ENCODE measurements at places on chromosomes 2 and 18.

DNA sequence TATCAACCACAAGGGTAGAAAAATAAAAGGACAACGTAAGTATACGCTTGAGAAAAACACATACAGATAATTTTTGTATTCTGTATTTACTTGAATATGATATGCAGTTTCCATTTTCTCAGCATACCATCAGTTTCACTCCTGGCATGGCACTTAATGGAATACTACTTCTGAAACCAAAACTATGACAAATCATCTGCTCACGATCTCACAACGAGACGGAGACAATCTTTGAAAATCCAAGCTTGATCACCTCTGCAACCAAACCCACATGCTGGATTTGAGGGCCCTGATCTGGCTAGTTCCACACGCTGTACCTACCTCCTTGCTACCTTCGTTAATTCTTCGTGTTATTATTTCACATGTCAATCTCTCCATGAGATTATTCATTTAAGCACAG, 387.6 kb downstream of the NBAS start:
- DNase-seq = no peak

DNA sequence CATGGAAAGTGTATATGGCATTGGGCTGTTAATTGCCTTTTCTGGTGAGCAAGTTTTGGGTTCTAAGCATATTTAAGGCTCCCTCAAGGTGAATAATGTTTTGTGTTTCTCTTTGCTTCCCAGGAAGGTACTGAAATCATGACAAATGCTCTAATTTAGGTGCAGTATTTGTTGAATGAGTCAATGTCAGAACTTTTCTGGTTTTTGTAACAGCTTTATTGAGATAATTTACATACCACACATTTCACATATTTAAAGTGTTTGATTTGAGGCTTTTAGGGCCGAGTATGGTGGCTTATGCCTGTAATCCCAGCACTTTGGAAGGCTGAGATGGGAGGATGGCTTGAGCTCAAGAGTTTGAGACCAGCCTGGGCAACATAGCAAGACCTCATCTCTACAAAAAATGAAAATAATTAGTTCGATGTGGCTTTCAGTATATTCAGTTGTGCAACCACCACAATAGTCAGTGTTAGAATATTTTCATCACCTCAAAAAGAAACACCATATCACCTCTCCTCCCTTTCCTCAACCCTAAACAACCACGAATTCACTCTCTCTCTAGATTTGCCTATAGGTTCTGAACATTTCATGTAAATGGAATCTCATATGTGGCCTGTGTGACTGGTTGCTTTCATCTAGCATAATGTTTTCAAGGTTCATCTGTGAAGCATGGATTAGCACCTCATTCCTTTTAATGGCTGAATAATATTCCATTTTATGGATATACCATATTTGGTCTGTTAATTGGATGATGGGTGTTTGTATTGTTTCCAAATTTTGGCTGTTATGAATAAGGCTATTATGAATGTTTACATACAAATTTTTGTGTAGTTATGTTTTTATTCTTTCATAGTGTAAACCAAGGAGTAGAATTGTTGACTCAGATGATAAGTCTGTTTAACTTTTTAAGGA, 54.9 kb downstream of the MGAT5 start:
- DNase-seq = no peak

DNA sequence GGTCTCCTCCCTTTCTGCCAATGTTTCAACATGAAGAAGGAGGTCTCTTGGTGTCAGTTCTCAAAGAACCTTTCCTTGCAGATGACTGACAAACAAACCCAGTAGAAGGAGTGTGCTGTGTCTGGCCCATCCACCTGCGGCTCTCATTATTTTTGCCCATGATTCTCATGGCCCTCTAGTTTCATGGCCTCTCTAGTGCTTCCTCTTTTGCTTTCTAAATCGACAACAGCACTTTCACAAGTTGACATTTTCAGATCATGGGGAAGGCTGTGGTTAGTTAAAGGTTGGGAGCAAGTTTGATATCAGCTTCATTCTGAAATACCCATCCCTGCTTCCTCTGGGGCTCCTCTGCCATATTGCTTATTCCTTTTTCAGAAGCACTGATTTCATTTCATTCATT, 805.2 kb downstream of the SLC4A3 start:
- no peak for DNase-seq

DNA sequence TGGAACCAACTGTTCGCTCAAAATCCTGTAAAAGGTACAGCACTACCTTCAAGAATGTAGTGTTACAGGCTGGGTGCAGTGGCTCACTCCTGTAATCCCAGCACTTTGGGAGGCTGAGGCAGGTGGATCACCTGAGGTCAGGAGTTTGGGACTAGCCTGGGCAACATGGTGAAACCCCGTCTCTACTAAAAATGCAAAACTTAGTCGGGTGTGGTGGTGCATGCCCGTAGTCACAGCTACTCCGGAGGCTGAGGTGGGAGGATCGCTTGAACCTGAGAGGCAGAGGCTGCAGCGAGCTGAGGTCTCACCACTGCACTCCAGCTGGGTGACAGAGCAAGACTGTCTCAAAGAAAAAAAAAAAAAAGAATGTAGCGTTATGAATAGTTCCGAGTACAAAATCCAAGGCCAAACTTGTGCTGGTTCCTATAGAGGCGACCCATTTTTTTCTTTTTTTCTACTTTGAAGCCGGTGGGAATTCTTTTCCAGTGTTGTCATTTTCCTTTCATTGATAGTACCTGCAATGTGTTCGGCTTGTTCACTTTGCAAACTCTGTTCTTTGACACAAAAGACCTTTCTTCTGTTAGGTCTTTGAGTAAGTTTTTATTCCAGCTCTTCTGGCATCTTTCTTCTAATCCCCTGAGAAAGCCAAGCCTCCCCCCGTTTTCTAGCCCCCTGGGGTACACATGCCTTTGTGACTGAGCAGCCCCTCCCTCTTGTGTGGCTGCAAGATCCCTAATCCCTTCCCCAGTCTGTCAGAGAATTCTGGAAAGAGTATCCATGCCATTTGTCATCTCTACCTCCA, 25.1 kb downstream of the INPP5D start:
- no peak for DNase-seq

DNA sequence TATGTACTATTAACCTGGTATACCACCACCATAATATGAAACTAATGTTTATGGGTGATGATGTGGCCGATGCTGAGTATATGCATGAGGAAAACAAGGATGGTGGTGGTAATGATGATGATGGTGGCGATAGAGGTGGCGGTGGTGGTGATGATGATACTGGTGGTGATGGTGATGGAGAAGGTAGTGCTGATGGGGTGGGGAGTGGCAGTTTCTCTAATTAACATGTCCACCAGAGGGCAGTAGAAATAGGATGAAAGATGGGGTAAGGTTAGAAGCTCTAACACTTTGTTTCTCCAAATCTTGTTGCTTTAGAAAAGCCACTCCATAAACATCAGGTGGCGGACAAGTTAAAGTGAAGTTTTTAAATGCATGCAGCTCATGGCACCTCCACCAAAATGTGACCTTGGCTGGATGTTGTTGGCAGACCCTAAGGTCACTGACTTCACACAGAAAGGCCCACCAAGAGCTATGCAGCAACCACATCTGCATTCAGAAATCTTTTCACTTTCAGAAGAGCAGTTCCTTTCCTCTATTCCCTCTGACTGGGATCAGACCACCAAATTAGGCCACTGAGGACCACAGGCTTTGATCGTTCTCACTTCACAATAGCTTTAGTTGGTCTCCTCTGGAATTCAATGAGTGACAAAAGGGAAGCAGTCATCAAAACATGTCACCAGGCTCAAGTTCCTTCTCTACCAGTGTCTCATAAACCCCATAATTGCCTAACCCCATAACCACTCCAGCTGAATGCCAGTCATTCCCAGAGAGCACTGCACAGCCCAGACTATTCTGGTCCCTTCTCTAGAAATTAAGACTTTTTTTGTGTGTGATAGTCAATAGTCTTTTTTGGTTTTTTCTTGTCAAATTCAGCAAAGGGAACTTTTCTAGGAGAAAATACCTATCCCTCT, 7.5 kb upstream of the BCL11A start:
- no peak for DNase-seq

GRCh38 chr2:3778851-3779495, 75.6 kb downstream of the DCDC2C start:
- no peak for DNase-seq

DNA sequence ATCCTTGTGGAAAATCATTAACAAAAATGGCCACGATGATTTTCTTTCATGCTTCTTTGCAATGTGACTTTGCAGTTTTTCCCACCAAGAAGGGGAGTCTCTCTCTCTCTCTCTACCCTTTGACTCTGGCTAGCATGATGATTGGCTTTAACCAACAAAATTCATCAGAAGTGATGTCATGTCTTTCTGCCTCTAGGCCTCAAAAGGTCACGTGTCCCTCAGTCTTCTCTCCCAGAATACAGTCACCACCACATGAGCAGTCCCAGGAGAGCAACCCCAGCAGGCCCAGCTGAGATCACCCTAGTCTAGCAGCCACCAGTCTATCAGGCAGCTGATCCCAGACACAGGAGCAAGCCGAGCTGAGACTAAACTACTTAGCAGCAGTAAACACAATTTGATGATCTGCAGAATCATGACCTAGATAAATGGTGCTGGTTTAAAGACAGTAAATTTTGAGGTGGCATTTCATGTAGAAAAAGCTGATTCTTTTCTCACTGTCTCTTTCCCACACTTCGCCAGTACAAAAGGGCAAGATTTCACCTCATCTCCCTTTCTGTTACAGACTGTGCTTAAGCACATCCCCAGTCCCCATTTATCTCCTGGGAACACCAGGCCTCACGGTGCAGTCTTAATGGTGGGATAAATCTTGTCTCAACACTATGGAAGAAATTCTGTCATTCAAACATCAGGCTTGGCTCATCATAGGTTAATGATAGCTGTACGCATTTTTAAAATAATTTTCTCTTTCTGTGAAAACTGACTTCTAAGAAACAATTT, 132.7 kb downstream of the SCG2 start:
- DNase-seq = no peak

DNA sequence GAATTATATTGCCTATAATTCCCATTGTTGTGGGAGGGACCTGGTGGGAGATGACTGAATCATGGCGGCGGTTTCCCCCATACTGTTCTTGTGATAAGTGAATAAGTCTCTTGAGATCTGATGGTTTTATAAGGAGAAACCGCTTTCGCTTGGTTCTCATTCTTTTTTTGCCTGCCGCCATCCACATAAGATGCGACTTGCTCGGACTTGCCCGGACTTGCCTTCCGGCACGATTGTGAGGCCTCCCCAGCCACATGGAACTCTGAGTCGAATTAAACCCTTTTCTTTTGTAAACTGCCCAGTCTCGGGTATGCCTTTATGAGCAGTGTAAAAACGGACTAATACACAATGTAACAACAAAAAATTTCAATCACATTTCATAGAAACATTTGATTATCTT, 115.8 kb downstream of the C2orf74 start:
- DNase-seq = no peak

GRCh38 chr18:61277808-61278207, 55.4 kb upstream of the CDH20 start:
- DNase-seq = no peak

DNA sequence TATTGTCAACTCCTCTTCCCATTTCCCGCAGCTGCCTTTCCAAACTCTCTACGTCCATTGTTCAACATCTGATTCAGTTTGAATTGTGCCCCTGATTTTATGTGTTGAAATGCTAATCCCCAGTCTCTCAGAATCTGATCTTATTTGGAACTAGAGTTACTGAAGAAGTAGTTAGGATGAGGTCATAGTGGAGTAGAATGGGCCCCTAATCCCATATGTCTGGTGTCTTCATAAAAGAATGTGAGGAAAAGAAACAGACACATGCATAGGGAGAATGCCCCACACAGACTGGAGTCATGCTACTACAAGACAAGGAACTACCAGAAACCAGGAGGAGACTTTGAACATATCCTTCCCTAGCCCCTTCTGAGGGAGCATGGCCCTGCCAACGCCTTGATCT, 99.2 kb downstream of the LRP1B start:
- no peak for DNase-seq

GRCh38 chr2:37471994-37472393, 127.6 kb downstream of the QPCT start:
- no peak for DNase-seq

GRCh38 chr2:42233976-42234441, 64.9 kb downstream of the EML4 start:
- no peak for DNase-seq

- no peak for DNase-seq
These were observed 173.3 kb downstream of the ANKRD44 start for GRCh38 chr2:197137231-197137630.

- no peak for DNase-seq
These were observed 21.7 kb upstream of the ZCCHC2 start for GRCh38 chr18:62500966-62501591.

DNA sequence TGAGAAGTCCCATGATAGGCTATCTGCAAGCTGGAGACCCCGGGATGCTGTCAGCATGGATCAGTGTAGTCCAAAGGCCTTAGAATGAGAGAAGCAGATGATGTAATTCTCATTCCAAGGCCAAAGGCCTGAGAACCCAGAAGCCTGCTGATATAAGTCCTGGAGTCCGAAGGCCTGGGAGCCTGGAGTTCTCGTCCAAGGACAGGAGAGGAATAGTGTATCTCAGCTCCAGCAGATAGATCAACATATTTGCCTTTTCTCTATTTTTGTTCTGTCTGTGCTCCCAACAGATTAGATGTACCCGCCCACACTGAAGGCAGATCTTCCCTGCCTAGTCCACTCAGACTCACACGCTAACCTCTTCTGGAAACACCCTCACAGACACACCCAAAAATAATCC, 454.9 kb upstream of the CHAC2 start:
- no peak for DNase-seq

- DNase-seq = no peak
These were observed 23.9 kb upstream of the CEP68 start for GRCh38 chr2:65032019-65032975.

DNA sequence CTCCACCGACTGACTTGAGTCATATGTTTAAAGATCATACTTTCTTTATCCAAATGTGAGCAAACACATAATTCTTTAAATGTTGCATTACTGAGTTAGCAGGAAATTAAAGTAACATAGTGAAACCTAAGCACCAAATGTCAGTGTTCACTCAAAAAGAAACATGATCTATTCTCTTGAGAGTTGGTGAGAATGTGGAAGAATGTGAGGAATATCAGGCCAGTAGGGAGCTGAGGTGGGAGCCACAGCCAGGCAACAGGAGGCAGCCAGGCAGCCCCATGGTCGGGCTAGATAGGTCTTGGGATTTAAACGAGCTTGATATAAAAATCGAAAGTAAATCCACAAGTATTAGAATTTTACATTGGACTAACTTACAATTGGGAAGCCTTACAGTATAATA, 198.1 kb upstream of the SH3BP4 start:
- DNase-seq = no peak

DNA sequence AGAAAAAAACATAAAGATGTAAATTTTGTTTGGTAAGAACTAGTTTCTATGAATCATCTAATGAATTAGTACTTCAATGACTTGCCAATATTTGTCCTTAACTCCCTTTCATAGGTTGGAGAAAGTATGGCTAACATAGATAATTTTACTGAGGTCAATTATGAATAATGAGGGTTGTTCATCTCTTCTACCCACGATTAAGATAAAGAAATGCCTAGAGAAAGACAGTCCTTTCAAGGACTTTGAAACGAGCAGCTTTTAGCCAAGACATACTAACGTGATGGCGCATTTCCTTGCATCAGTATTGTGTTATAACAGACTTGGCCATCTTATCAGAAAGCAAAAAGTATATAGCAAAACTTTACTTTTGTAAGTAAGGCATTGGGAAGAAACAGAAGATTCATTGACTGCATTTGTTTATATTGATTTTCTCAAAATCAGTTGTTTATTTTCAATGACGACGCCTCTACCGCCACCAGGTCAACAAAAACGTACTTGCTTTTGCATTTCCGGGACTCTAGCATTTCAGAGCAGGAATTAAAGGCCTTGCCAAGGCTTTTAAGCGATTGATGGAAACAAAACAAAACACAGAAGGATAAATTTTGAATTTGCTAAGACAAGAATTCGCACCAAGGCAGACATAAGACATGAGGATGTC, 961 bp downstream of the RBM43 start:
- no peak for DNase-seq

- no peak for DNase-seq
These were observed 30.6 kb upstream of the PPP3R1 start for GRCh38 chr2:68282811-68283418.
